ENCODE measurements at places on chromosomes 6 and 20.

- DNase-seq, result no peak
Measured at GRCh38 chr20:58374027-58374850, 14.8 kb upstream of the VAPB start.

DNA sequence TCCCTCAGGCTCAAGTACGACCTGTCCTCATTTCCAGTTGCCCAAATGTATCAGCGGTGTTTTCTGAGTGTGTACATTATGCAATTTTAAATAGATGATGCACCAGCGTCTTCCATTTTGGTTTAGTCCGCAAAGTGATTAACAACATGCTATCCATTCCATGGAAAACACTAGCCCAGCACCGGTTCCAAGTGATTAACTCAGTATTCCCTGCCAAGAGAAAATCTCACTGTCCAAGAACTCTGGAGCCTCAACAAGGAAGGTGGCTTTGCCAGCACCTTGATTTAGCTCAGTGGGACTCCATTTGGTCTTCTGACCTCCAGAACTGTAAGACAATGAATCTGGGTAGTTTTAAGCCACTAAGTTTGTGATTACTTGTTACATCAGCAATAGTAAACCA is 107.2 kb downstream of the FOXC1 start:
- DNase-seq, result no peak

- DNase-seq, result no peak
Measured at GRCh38 chr6:34129753-34130152, 16.1 kb downstream of the GRM4 start.

DNA sequence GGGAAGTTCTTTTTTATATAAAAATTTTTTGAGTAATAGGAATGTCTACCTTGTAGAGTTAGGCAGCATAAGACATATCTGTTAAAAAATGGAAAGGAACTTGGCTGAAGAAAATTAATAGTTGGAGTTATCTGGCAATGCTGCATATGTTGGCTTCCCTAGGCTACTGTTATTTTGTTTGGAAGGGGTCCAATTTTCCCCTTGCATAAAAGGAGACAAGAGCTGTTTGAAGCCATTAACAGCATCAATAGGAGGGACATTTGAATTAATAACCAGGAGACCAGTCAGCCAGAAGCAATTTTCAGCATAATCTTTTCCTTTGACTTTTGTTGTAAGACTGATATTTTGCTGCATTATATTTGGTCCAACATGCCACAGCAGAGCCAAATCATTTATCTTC is 80.9 kb upstream of the TAB2 start:
- DNase-seq, result peak; percentile 31

- DNase-seq, result no peak
Measured at GRCh38 chr6:111122458-111123286, 35.4 kb downstream of the SLC16A10 start.

Data from SHP77 (cell line).